ENCODE measurements at places on chromosomes 3 and 15. TPM values are rescaled to one million over a fixed set of nuclear protein-coding genes. Genes with fewer than 3 reads are reported as not detected.

Gene MEX3B
- total RNA-seq = 4.0 TPM

Gene TUSC7
- not detected for total RNA-seq

Gene SLC9C1
- not detected for total RNA-seq

Gene RHOV
- total RNA-seq = 1.4 TPM

Gene C3orf22
- not detected for total RNA-seq

Gene WDR49
- total RNA-seq = 0.17 TPM

Gene FBXW12
- total RNA-seq = not detected

Gene FETUB
- 0.45 TPM for total RNA-seq

Gene RUBCN
- total RNA-seq = 42.2 TPM

Gene NR2F2
- 16.2 TPM for total RNA-seq

Measured in A172 (cell line).